T-helper 2 cell treated with Interferon-gamma antibody and Interleukin-4, amounts not matched to agents 5 μg/mL and 100 μg/mL, for 36 hours (primary cell): ENCODE measurements at places on chromosomes 16 and 17.

- no peak for DNase-seq
Measured at GRCh38 chr16:49890876-49891275, 35.0 kb upstream of the ZNF423 start.

DNA sequence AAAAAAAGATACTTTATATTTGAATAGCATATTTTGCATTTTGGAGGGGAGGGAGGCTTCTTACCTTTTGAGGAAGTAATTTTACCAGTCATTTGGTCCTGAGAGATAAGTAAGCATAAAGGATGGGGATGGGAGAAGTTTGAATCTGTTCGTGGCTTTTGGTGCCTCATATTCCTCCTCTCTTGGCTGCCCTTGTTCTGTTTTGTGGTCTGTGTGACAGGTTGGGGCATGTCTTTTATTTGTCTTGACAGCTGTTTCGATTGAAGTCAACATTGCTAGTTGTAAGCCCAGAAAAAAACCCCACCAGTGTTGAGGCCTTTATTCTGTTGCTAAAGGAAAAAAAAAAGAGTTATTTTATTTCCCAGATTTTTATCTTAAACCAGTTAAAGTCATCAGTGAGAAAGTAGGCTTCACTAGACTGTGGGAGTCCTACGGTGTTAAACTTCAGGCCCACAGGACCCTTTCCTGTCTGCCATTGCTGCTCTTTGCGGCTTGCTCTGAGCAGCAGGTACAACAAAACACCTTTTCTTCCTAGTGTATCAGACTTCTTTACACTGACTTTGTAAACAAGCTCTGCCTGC, 11.4 kb downstream of the SLC7A6 start:
- DNase-seq = peak; percentile 65

GRCh38 chr16:47037396-47037745, 63.9 kb upstream of the DNAJA2 start:
- no peak for DNase-seq

DNA sequence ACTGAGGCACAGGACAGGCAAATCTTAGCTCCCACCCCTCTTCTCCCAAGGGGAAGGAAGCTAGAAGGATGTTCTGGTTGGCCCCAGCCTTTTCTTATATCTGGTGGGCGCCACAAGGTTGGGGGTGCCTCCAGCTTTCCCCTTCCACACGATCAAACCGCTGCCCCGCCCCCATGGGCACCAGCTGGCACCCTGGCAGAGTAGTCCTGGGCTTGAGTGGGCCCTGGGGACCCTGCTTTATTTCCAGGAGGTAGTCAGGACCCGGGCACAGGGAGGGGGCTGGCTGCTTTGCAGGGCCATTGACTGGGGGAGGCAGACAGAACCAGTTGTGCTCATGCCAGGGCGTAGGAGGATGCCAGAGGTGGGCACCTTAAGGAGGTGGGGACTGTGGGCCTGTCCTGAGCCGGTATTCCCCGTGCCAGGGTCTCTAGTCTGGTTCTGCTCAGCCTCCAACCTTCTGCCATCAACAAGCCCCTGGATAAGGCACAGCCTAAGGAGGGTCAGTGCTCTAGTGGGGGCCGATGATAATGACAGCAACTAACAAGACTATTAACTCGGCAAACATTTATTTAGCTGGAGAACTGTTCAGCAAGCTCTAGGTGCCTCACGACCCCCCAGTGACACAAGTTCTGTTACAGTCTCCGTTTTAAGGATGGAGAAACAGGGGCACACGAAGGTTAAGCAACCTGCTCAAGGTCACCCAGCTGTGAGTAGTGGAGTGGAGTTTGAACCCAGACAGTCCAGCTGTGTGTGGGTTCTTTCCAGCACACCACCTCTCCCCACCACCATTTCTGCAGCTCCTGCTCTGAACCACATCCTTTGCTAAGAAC, 7.6 kb upstream of the PPP1R1B start:
- no peak for DNase-seq

- no peak for DNase-seq
Measured at GRCh38 chr17:70642059-70642458, 472.7 kb downstream of the KCNJ2 start.

GRCh38 chr17:18025945-18026776, 12.8 kb downstream of the ATPAF2 start:
- no peak for DNase-seq

DNA sequence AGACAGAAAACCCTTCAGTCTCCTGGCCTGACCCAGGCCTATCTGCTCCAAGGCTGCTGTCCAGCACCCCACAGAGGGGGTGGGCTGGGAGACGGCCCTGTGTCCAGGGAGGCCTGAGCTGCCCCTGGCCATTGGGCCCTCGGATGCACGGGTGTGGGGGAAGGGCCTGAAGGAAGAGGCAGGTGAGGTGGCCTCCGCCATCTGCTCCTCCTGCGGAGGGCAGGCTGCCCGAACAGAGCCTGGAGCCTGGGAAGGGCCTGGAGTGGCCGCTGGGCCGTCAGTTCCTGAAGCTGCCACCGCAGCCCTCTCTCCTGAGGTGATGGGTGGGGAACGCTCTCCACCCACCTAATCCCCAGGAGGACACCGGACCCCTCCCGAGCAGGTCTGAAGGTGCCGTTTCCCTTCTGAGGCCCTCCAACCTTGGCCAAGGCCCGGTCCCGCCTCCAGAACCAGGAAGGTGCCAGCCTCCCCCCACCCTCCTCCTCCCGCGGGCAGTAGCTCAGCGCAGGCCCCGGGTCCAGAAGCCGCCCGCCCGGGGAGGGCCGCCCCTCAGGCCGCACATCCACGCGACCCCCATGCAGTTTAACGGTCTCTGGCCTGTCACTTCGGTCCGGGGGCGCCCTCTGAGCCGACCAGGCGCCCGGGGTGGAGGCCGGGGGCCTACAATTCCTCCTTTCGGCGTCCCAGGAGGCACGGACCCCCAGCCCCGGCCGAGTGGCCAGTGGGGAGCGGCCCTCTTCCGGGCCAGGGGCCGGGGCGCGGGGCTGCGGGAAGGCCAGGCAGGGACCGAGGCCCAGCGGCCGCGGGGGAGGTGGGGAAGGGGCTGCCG, 835 bp downstream of the FBXL16 start:
- no peak for DNase-seq

- no peak for DNase-seq
Measured at GRCh38 chr17:57352665-57353175, 96.4 kb downstream of the MSI2 start.

DNA sequence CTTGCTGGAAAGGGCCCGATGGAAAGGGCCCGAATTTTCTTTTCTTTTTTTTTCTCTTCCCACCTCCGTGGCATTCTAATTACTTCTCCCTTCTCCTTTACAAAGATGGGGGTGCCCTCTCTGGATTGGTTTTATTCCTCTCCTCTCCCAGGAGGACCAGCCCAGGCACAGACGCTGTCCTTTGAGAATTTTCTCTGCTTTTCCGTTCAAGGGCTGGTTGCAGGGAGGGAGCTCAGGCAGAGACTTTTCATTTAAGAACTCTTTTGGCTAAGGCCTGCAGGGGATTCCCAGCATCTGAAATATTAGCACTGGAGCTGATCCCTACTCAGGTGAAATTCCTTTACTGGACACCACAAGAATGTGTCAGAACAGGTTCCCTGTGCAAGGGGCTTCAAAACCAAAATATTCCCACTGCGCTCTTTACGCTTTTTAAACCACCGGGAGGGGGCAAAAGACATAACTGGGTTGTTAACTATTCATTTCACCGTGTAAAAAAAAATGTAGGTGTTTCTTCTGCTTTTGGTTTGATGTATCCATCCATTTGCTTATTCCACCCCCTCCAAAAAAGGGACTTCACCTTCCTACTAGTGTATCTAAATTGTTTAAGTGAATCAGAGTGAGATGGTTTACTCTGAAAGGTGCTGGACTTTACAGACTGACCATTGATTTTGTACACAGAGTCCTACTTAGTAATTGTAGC, 1.4 kb downstream of the NFAT5 start:
- DNase-seq = peak; percentile 30

DNA sequence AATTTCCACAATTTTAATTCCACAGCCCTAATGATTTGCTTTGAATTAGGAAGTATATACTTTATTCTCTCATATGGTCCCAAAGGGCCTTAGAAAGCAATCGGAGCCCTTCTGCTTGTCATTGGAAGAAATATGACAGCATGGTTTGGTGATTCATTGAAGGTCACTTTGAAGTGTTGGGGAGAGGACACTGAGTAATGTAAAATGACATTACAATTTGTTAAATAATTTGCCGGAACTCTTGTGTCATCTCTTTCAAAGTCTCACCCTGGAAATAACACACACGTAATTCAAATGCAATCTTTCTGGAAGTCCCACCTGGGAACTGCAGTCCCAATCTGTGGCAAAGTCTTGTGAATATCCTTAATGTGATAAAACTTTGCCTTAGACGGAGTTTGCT, 59.8 kb downstream of the BMERB1 start:
- no peak for DNase-seq

DNA sequence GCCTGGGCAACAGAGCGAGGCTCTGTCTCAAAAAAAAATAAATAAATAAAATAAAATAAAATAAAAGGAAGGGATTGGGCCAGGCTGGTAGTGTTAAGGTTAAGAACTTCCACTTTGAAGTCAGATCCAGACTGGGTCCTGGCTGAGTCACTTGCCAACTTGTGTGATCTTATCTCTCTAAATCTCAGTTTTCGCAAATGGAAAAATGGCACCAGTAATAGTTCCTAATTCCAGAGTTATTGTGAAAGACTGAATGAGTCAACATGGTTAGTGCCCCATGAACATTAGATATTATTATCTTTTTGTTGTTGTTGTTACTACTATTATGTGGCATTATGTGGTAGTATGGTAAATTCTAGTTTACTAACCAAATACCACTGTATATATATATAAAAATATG, 188.0 kb upstream of the AXIN2 start:
- no peak for DNase-seq
